ENCODE measurements at places on chromosomes 5 and 9. TPM values are rescaled to one million over a fixed set of nuclear protein-coding genes. Genes with fewer than 3 reads are reported as not detected.

DNA sequence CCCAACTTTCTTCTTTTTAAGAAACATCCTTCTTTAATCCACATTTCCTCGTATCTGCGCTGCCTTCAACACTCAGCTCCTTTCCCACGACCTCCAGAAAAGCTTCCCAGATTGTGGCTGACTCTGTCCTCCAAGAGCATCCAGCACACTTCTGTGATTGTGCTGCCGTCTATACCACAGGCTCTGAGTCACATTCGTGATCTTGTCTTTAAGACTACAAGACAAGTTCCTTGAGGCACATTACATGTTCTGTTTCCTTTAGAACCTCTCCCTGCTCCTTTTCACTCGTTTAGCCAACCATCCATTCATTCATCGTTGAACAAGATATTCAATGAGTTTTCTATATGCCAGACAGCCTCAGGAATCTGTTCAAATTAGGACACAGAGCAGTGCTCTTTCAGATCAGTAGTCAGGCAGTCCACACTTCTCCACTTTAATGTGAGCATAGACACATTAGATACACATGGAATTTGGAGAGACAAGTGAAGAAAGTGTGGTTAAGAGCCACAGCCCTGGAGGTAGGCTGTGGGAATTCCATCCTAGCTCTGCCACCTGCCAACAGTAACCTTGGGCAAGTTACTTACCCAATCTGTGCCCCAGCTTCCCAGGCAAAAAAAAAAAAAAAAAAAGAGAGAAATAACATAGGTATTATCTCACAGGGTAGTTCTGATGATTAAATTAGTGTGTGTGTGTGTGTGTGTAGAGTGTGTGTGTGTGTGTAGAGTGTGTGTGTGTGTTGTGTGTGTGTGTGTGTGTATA, 18.9 kb downstream of the WHRN start:
- no peak for DNase-seq

DNA sequence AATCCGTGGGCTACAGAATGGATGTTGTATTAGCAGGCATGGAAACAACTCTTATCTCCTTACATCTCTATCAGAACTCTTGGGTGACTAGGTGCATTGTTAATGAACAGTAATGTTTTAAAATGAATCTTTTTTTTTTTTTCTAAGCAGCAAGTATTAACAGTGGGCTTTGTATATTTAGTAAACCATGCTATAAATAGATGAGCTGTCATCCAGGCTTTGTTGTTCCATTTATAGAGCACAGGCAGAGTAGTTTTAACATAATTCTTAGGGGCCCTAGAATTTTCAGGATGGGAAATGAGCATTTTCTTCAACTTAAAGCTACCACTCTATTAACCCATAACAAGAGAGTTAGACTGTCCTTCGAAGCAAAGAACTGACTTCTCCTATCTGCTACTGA, 233.7 kb upstream of the ADAMTSL1 start:
- DNase-seq, result no peak

SETD9 gene
- 4.8 TPM for total RNA-seq

DOCK8 gene
- total RNA-seq, result 47.2 TPM

GPR21 gene
- 1.9 TPM for total RNA-seq

ZNF366 gene
- total RNA-seq, result 3.1 TPM
